Stimulated activated CD4-positive, alpha-beta T cell treated with anti-CD3 and anti-CD28 coated beads, Interleukin-1b, Interleukin-23, amount 100 ng/mL, for 1 hour (primary cell): ENCODE measurements at places on chromosomes 7 and 10.

DNA sequence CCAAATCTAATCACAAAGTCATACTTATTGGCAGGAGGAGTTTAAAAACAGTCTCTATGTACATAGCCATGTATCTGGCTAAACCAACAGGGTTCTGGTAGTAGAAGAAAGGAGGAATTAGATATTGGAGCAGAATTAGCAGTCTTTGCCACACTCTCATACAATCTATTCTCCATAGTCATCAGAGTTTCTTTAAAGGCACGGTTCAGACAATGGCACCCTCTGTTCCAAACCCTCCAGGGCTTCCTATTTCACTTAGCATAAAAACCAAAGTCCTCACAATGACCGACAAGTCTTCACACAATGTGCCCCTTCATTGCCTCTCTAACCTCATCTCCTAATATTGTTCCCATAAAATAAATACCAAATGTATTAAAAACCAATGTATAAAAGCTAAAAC lies 12.7 kb downstream of the ZNF438 start:
- no peak for DNase-seq

DNA sequence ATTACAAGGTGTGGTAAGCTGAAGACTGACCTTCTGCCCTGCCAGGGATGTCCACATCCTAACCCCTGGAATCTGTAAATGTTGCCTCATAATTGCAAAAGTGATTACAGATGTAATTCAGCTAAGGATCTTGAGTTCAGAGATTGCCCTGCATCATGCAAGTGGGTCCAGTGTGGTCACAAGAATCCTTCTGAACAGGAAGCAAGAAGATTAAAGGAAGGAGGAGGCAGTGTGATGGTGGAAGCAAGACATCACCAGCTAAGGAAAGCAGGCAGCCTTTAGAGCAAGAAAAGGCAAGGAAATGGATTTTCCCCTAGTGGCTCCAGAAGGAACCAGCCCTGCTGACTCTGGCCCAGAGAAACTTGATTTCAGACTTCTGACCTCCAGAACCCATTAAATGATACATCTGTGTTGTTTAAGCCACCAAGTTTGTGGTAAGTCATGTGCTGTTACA lies 78.1 kb downstream of the USP6NL start:
- no peak for DNase-seq

- DNase-seq, result no peak
Measured at GRCh38 chr7:17608114-17608833, 309.8 kb downstream of the AHR start.

GRCh38 chr7:2926896-2927405 lies 82.8 kb upstream of the GNA12 start:
- no peak for DNase-seq

GRCh38 chr10:43057831-43058340 lies 19.0 kb upstream of the RET start:
- DNase-seq, result no peak

DNA sequence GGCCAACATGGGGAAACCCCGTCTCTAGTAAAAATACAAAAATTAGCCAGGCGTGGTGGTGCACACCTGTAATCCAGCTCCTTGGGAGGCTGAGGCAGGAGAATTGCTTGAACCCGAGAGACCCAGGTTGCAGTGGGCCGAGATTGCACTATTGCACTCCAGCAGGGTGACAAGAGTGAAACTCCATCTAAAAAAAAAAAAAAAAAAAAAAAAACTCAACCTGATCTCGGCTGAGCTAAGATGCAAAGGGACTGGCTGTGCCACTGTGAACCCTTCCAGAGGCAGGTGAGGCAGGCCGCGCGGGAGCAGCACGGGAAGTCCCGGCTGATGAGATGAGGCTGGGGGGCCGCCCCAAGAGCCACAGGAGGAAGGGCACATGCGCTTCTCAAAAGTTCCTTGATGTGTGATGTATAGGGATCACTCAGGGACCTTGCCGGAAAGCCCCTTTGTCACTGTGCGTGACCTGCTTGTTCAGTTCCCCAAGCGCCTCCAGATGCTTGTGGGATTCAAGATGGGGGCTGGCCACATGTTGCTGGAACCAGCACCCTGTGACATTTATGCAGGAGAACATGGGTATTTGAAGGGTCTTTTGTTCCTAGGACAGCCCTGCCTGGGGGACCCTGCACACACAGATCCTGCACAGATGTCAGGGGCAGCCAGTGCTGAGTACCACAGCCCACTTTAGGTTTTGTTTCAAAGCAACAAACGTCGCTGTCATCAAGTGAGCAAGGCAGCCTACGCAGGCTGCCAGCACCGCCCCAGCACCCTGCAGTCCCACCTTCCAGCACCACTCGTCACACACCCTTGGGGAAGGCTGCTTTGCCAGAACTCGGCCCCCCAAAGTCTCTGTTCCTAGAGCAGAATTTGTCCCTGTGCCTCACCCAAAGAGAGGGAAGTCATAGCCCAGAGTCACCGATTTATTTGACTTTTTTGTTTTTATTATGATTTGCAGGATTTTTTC lies 74.8 kb upstream of the SH2B2 start:
- DNase-seq, result no peak

DNA sequence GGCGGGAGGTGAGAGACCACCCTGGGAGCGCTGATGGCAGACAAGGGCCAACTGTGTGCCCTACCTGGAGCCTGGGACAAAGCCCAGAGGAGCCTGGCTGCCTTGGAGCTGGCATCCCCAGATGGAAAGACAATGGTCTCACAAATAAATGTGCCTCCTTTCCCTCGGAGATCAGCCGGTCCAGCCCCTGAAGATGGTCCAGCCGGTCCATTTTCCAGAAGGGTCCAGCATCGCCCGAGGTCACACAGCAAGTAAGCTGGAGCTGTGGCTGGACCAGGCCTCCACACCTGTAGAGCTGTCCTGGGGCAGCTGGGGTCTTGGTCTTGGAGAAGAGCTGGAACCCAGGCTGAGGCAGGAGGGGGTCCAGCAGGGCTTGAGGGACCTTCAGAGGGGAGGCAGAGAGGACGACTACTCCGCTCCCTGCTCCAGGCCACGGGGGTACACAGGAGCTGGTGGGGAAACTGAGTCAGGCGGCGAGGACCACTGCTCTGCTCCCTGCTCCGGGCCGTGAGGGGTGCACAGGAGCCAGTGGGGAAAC lies 3.6 kb downstream of the ELFN1 start:
- DNase-seq, result no peak

DNA sequence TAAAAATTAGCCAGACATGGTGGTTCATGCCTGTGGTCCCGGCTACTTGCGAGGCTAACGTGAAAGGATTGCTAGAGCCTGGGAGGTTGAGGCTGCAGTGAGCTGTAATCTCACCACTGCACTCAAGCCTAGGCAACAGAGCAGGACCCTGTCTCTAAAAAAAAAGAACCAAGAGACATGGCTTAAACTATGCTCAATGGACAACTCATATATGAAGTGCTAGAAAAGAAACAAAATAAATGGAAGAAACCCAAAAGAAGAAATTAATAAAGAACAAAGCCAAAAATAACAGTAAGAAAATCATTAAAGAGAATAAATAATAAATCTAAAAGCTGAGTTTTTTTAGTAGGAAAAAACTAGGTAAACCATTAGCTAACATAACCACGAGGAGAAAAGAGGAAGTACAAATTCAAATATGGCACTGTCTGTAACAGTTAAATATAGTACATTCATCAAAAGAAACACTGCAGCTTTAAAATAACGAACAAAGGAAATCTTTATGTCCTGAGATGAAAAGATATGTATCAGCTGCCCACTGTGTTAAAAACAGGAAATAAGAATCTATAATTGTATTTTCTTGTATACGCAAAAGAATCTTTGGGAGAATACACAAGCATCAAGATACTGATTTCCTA lies 48.7 kb downstream of the UPF2 start:
- no peak for DNase-seq

DNA sequence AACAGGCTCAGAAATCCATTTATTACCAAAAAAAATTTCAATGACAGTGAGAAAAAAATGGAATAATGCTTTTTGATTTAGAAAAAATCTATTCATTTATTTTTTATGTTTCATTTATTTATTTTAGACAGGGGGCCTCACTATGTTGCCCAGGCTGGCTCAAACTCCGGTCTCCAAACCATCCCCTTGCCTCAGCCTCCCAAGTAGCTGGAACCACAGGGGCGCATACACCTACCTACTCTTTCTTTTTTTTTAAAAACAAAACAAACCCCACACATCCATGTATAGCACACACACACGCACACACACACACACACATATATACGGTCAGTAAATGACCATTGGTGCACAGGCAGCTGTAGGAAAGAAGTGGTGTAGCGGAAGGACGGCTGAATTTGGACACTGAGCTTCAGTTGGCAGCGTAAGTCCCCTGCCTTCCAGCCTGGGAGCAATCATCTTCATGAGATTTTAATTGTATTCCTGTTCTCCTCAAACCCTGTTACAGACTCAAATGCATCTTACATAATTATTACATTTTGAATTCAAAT lies 28.8 kb downstream of the ARL4A start:
- DNase-seq, result no peak

DNA sequence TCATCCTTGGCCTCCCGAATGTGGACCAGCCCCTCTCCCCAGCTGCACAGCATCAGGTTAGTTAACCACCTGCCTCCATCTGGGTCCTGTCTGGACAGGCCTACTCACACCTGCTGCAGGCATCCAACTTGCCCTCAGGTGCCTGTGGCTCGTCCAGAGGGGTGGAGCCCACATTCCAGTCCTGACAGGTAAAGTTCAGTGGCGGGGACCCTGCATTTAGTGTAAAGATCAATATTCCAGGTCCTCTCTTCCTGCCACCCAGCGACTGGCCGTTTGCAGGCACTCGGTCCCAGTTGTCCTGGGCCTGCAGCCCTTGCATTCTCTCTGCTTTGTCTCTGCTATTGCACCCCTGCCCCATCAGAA lies 15.0 kb downstream of the HTRA1 start:
- no peak for DNase-seq

DNA sequence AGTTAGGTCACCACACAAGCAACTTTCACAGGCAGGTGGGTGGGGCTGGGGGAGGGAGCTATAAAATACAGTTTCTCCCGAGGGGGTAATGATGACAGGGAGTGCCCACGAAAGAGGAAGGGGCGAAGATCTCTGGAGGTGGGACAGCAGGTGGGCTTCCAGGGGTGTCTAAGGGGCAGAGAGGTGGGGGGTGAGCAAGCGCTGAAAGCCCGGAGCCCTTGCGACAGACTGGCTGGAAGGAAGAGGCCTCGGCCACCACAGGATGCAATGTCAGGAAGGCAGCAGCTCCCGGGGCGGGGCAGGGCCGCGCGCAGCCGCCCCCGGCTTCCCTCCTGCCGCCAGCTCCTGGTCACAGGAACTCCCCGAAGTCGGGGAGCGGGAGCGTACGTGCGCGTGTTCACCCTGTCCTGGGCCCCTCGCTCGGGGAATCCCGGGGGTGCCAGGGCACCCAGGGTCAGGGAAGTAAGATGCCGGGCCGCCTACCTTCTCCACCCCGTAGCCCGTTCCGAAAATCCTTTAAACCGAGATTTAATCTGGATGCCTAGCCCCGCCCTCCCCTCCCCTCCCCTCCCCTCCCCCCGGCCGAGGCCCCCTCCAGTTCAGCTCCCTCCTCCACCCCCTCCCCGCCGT lies 105.2 kb upstream of the PPIF start:
- peak; percentile 20 for DNase-seq

DNA sequence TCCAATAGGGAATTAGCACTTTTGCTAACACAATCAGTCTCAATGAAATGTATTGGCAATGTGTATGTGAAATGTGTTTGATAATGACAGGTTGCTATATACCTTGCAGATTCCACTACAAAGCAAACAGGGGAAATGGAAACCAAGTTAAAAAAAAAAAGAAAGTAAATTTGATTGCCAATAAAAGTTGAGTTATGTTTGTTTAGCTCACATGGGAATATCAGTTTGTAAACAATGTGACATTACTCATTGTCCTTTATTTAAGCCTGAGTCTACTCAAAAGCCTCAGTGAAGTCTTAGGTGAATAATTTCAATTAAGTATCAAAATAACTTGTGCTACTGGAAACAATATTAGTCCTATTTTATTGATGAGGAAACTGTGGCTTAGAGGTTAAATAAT lies 285.2 kb downstream of the CACNA2D1 start:
- DNase-seq, result no peak

GRCh38 chr7:651032-651728 lies 75.3 kb upstream of the DNAAF5 start:
- no peak for DNase-seq

DNA sequence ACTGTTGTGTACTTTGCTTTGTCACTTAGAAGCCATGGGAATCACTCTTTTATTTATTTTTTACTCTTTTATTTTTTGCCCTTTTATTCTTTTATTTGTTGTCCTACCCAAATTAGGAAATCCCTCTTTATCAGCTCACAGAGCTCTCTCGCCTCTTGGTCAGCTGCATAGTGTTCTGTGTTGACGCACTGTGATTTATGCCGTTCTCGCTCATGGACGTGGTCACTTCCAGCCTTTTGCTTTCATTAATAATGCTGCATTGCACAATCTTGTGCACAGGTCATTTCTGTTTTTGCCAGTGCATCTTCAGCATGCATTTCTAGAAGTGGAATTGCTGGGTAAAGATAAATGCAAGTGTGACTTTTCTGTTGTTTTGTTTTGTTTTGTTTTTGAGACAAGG lies 42.3 kb downstream of the FBH1 start:
- no peak for DNase-seq

- DNase-seq, result no peak
Measured at GRCh38 chr7:28483908-28484605, 71.7 kb downstream of the CREB5 start.

- DNase-seq, result no peak
Measured at GRCh38 chr7:100822236-100823139, 4.8 kb downstream of the EPHB4 start.

DNA sequence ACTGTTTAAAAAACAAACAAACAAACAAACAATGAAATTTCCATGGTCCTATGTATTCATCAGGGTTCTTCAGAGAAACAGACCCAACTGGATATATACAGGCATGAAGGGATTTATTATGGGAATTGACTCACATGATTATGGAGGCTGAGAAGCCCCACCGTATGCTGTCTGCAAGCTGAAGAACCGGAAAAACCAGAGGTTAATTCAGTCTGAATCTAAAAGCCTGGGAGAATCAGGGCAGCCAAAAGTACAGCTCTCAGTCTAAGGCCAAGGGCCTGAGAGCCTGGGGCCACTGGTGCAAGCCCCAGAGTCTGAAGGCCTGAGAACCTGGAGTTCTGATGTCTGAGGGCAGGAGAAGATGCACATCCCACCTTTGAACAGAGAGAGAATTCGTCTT lies 163.5 kb downstream of the MDFIC start:
- DNase-seq, result no peak

- no peak for DNase-seq
Measured at GRCh38 chr10:131692176-131692575, 208.6 kb upstream of the PPP2R2D start.

DNA sequence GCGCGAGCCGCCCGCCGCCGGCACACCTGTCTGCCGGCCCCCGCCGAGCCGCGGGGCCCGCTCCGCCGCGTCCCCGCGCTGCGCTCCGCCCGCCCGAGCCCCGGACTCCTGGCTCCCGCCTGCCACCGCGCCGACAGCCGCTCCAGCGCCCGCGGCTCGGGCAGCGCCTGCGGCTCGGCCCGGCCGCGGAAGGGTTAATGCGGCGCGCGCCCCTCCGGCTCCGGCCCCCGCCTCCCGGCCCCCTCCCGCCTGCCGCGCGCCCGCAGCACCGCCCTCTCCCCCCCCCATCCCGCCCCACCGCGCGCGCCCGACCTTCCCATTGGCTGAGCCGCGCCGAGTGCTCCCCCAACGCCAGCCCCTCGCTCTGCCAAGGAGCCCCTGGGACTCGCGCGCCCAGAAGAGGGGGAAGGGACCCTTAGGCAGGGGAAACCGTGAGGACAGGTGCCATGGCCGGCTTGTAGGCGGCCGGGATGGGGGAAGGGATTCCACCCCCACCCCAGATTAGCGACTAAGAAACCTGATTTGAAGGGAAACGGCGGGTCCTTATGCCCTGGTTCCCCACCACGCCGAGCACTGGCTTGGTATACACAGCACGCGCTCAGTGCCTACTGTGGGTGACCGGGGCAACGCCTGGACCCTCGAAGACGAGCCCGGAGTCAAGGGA lies at the start of gene KCNH2:
TSS of gene KCNH2 (minus strand) at position 196 of the 664 bp plus-strand sequence. CDS start 408 bp downstream, outside the sequence.
- DNase-seq, result no peak
